WERI-Rb-1 (cell line): ENCODE measurements at places on chromosomes 7 and 10.

DNA sequence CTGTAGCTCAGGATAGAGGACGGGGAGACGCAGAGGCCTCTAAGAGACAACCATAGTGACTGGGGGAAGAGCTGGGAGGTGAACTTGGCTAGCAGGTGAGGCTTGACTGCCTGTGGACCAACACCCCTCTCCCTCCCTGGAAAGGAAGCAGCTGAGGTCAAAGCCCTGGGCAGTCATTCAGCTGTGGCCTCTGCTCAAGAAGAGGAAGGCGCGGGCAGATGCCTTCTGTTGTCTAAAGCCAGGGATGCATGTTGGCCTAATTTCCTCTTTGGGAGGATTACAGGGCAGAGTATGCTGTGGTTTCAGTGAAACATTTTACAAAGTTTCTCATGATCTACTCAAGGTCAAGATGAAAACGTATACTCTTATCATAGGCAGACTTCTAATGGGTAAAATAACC, 327.1 kb downstream of the PRPF18 start:
- DNase-seq = no peak

DNA sequence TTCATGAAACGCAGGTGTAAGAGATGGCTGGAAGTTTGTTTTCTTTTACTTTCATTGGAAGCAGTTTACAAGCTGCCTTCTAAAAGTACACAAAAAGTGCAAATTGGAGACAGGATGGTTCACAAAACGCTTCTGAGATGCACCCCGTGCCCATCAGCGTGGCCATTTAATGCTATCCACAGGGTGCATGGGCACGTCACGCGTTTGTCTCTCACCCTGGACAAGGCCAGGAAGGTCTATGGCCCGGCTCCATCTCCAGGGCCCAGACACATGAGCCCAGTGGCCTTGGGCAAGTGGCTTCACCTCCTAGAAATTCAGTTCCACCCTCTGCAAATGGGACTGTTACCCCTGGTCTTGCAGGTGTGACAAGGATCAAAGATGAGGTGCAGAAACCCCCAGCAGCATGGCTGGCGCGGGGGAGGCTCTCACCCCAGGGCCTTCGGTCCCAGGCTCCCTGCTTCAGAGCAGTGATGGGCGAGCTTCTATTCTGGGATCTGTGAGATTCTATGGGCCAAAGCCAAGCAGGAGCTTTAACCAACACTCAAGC, 60.8 kb upstream of the EBF3 start:
- DNase-seq = no peak

DNA sequence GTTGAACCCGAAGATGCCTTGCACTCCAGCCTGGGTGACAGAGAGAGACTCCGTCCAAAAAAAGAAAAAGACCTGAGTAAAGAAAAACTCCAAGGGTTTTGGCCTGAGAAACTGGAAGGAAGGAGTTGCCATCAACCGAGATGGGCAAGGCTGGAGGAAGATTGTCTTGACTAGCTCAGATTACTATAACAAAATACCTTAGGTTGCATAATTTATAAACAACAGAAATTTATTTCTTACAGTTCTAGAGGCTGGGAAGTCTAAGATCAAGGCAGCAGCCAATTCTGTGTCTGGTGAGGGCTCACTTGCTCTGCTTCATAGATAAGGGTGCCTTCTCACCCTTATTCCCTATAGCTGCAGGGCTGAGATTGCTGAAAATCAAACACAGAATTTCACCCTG, 91.2 kb downstream of the CUL2 start:
- DNase-seq = no peak

- DNase-seq = no peak
Observed at GRCh38 chr10:44039599-44039998, 345.3 kb downstream of the CXCL12 start.

- no peak for DNase-seq
Observed at GRCh38 chr7:120229084-120229483, 43.9 kb upstream of the KCND2 start.

DNA sequence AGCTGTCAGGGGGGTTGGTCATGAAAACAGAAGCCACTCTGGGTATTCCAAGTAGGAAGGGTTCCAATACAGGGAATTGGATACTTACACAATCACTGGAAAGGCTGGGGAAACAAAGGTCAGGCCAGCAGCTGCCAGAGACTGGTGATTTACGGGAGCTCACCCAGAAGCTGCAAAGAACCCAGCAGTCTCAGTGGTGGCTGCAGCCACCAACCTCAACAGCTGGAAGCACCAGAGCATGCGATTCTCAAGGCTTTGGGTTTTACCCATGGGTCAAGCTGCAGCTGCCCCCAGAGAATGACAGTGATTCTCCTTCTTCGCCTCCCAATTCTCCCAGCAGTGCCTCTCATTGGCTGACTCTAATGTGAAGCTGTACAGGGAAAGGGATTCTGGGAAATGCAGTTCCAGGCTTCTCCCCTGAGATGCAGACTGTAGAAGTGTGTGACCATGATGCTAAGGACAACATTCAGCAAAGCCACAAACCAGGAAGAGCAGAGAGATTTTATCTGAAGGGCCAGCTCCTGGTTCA, 107.2 kb upstream of the TCF7L2 start:
- DNase-seq = no peak

DNA sequence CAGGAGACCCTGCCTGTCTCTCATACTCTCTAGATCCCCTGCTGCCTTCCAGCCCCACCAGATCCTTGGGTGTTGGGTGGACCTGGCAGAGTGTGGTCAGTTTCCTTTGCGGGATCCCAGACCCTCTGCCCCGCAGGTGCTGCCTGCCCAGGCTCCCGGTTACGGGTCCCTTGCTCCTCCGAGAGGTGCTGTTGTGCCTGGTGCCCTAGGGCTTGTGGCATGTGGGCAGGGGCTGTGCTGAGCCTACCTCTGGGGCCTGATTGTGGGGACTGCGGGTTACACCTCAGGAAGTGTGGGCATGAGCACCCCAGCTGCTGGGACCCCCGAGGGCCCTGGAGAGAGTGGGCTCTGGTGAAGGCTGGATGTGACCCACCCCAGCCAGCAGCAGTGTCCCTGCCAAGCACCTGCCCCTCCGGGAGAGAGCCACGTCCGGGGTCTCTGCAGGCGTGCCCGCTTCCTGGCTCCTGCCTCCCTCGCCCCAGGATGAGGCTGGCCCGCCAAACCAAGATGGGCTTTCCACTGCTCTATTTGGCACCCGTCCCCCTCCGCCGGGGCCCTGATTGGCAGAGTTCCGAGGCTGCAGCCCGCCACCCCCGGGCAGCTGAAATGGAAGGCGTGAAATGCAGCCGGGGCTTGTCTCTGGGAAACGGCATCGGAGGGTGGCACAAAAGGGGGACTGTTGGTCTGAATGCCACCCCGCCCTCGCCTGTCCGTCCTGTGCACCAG, 17.0 kb downstream of the CLIP2 start:
- DNase-seq = no peak

DNA sequence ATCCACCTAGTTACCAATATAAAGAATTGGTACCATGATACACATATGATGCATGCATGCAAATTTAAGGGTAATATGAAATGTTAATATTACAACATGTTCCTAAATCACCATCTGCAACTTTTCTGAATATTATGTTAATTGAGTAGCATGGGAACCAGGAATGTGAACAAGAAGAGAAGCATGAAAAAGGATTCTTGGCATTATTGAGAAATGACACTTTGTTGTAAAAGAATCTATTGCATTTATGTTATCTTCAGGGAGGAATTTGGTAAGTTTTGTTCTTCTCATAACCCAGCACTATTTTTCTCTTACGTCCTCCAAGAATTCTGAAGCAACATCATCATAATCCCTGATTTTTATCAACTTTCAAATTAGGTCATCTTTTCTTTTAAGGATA, 159.9 kb upstream of the SLC25A13 start:
- no peak for DNase-seq

- DNase-seq = no peak
Observed at GRCh38 chr10:84193846-84194423, 402 bp upstream of the CDHR1 start.

- no peak for DNase-seq
Observed at GRCh38 chr10:93272884-93273675, 199.4 kb downstream of the CYP26A1 start.

DNA sequence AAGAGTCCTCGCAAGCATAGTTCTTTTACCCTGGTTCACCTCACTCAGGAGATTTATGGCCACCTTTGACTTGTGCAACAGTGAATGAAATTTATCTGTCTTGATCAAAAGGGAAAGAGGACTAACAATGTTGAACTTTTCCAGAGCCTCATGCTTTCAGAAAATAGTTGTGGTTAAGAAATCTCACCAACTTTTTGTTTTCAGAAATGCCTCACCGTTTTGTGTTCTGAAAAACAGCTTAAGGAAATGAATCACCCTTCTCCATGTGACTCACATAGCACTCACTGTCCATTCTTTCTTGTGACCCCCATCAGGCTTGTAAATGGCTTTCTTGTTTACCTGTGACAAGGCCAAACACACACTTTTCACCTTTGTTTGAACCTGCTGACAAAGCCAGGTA, 148.6 kb upstream of the FAM3C start:
- no peak for DNase-seq

DNA sequence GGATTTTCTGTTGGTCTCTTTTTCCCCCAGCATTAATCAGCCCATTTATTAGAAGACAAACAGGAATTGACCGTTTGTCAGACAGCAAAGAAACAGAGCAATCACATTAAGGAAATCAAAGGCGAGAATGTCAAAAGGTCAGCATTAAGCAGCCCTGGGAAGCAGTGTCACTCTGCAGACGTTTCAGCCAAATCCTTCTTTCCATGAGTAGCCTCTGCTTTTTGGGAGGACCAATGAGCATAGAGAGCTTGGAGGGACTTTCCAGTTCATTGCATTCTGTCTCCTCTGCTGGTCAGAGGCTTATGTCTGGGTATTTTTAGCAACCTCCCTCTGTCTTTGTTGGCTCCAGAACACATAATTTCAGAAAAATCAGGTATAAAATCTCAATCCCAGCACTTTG, 481.4 kb downstream of the GALNT17 start:
- DNase-seq = peak; percentile 30
